ENCODE measurements at places on chromosomes 7 and 10. TPM values are rescaled to one million over a fixed set of nuclear protein-coding genes. Genes with fewer than 3 reads are reported as not detected.

MNX1 gene
- total RNA-seq, result not detected

MALRD1 gene
- total RNA-seq, result not detected

MYL7 gene
- 0.51 TPM for total RNA-seq

ACBD7 gene
- total RNA-seq, result 0.74 TPM

Measured in airway epithelial cell (primary cell).